Stimulated activated CD8-positive, alpha-beta memory T cell treated with anti-CD3 and anti-CD28 coated beads, Interleukin-12 subunit alpha, Interleukin-12 subunit beta, amount 100 ng/mL, for 1 hour (primary cell): ENCODE measurements at places on chromosomes 1 and 21.

DNA sequence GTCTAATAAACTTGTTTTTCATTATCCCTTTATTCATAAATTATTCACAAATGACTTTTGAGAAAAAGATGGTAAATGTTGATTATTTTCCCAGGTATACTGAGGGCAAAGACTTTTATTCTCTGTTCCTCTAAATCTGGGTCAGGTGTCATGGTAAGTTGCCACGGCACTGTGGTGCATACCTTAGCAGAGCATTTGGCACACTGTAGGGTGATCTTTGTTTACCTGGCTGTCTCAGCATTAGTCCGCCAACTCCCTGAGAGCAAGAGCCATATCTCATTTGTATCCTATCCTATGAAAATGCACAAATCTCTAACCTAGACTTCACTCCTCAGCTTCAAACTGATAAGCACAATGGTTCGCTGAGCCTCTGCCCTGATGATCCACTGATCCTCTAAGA, 24.9 kb downstream of the GDAP2 start:
- DNase-seq, result no peak

- no peak for DNase-seq
Observed at GRCh38 chr1:237166593-237167101, 124.7 kb downstream of the RYR2 start.

DNA sequence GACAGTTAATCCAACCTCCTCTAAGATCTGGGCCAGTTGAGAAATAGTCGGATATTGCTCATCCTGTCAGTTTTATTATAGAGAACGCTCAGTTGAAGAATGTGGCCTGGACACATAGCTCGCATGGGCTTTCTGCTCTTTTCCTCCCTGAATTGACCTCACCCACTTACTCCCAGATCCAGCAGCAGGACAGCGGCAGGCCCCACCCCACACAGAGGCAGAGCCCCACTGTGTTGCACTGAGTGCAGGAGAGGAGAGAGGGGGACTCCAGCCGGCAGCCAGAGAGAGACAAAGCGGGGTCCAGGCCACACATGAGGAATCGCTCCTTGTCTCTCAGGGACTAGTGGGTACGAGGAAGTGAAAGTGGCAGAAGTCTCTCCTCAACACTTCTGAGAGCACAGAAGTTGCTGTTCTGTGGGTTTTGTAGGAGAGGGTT, 78.6 kb downstream of the LAMC1 start:
- DNase-seq, result no peak

DNA sequence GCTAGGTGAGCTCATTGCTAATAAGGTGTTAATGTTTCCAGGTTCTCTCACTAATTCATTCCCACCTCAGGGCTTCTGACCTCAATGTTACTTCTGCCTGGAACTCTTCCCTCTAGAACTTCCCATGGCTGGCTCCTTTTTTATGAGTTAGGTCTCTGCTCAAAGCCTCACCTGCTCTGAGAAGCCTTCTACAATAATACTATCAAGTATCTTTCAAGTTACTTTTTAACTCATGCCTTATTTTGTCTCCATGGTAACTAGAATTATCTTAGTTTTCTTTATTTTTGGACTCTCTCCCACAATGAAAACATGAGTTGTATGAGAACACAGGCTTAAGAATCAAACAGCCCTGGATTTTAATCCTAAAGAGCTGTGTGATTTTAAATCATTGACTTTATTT, 3.5 kb upstream of the C1orf52 start:
- no peak for DNase-seq

DNA sequence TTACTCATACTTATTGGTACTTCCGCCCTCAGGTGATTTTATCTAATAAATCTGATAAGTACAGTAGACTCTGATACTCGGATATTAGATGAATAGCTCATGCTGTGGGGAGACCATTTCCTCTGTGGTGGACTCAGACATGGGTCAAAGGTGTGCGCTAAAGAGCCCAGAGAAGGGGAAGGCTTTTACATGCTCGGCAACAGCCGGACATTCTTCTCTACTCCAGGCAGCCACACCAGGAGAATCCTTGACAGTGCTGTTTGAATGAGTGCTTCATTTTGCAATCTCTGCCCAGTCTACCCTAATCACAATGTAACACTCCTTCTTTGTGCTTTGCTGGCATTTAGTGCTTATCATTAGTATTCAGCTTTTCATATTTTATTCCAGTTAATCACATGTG, 322.2 kb upstream of the USP25 start:
- no peak for DNase-seq

DNA sequence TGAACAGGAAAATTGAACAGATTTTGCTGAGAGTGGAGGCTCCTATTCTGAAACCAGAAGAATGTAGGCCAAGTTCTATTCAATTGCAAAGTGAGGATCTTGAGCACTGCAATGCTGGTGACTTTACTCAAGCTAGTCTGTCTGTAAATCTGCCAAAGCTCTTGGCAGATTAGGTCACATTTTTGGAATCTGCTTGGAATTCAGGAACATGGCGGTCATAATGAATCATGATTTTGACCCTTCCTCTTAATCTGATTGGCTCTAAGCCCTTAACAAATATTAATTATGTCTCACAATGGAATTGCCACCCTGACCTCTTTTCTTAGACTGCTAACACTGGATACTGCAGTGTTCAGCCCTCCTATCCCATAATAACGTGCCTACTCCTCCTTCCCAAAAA, 7.2 kb upstream of the GNG12 start:
- no peak for DNase-seq

- no peak for DNase-seq
Observed at GRCh38 chr1:2784854-2785630, 16.5 kb downstream of the TTC34 start.

- DNase-seq, result no peak
Observed at GRCh38 chr1:70874063-70874462, 173.6 kb downstream of the PTGER3 start.

DNA sequence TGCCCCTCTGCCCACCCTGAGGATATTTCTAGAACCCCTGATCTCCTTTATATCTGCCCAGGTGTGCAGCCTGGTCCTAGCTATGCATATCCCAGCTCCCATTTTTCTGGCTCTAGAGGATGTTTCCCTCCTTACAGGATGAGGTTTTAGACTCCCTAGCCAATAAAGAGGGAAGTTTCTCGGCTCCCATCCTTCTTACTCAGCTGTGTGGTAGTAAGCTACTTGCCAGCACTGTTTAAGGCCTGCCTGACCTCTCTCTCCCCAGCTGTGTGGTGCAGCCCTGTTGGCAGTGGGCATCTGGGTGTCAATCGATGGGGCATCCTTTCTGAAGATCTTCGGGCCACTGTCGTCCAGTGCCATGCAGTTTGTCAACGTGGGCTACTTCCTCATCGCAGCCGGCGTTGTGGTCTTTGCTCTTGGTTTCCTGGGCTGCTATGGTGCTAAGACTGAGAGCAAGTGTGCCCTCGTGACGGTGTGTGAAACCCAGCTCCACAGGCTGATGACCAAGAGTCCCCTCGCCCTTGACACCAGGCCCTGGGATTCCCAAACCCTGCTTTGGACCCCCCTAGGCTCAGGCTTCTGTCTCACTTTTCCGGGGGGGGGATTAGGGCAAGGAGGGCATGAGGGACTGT, 7.8 kb upstream of the P3R3URF start:
- DNase-seq, result no peak

DNA sequence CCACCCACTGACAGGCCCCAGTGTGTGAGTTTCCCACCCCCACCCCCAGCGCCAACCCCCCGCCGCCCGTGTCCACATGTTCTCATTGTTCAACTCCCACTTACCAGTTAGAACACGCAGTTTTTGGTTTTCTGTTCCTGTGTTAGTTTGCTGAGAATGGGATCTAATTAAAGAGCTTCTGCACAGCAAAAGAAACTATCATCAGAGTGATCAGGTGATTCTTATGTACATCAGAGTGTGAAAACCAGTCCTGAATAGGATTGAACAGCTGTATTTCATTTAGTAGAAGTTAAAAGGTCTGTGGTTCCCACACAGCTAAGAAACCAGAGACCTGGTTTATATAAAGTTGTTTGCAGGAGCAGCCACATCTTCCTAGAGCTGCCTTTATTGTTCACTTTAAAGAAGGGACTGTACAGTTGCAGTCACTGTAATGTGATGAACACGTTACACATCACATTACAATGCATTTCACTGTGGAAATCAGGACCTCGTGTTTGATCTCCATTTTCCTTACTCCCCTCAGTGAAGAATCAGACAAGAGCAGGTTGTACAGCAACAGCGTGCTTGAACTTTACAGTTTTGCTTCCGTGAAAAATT, 1.2 kb downstream of the GBP6 start:
- DNase-seq, result no peak

DNA sequence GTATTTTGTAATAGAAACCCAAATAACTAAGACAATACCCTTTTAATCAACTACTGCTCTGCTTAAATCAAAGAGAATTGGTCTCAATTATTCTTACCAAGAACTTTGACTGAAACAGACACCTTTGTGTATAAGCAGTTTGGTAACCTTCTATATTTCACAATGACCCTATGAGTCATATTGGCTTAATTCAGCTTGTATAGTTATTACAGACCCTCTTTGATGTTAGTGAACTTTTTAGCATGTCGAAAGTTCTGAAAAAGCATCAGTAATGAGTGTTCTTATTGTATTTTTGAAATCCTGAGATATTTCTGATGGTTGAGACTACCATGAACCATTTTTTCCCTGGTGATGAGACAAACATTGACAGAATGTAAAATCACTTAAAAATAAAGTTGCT, 43.3 kb upstream of the RABGAP1L start:
- DNase-seq, result no peak

GRCh38 chr1:181139631-181140061, 51.1 kb downstream of the IER5 start:
- DNase-seq, result no peak

DNA sequence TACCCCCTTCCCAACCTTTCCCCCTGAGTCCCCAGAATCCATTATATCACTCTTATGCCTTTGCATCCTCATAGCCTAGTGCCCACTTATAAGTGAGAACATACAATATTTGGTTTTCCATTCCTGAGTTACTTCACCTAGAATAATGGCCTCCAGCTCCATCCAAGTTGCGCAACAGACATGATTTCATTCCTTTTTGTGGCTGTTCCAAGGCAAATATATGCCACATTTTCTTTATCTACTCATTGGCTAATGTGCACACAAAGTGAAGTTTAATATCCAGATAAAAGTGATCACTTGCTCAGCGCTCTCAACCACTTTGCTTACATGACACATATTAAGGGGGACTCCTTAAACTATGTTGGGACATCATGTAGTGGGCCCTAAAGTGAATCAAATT, 72.4 kb upstream of the TIAM1 start:
- no peak for DNase-seq

- no peak for DNase-seq
Observed at GRCh38 chr1:177354247-177354646, 183.5 kb downstream of the BRINP2 start.

DNA sequence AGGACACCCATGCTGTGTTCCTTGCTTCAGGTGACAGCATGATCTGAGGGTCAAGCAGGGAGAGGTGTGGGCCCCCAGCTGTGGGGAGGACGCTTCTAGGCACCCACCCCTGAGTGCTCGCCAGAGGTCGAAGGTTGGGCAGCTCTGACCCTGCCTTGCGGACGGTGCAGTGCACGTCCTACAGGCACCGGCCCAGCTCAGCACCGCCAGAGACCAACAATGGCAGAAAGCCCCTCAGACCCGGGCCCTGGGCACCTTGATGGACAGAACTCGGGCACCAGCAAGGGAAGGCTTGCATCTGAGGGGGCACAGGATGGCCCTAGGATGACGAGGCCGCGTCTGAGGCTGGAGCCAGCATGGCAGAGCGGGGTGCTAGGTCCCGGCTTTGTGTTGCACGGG, 24.7 kb downstream of the NADK start:
- DNase-seq, result no peak

GRCh38 chr1:51344602-51345299, 14.4 kb upstream of the TTC39A start:
- DNase-seq, result no peak

GRCh38 chr1:232554409-232554808, 75.5 kb downstream of the SIPA1L2 start:
- no peak for DNase-seq

GRCh38 chr1:192010406-192010805, 147.9 kb upstream of the RGS18 start:
- DNase-seq, result no peak

DNA sequence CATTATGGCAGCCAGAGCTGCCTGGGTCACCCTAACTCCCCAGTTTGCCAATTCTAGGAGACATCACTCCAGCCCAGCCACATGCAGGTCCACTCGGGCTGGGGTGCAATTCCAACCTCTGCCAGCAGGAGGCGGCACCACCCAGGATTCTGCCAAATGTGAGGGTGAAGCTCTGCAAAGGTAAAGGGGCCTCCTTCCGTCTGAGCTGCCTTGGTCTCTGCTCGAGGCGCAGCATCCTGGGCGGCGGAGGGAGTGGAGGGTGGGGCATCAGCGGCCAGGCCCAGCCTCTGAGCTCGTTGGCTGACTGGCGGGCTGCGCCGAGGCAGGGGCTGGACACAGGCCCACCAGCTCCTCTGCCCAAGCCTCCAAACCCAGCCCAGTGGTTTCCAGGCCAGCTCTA, 63.8 kb downstream of the ARHGEF16 start:
- DNase-seq, result no peak

DNA sequence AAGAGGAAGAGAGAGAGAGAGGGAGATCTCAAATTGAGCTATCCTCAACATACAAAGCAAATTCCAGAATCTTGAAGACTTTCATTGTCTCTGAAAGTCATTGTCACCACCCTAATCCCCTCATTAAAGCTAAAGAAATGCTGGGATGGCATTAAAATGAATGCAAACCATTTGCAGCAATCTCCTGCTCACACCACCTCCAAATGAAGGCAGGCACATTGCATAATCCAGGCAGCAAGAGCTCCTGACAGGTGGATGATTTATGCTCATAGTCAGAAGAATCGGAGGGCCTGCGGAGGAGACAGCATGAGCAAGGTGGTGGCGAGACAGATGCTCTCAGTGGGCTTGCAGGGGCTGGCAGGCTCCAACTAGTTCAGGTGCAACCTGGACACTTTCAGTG, 90.2 kb downstream of the ESRRG start:
- DNase-seq, result no peak

DNA sequence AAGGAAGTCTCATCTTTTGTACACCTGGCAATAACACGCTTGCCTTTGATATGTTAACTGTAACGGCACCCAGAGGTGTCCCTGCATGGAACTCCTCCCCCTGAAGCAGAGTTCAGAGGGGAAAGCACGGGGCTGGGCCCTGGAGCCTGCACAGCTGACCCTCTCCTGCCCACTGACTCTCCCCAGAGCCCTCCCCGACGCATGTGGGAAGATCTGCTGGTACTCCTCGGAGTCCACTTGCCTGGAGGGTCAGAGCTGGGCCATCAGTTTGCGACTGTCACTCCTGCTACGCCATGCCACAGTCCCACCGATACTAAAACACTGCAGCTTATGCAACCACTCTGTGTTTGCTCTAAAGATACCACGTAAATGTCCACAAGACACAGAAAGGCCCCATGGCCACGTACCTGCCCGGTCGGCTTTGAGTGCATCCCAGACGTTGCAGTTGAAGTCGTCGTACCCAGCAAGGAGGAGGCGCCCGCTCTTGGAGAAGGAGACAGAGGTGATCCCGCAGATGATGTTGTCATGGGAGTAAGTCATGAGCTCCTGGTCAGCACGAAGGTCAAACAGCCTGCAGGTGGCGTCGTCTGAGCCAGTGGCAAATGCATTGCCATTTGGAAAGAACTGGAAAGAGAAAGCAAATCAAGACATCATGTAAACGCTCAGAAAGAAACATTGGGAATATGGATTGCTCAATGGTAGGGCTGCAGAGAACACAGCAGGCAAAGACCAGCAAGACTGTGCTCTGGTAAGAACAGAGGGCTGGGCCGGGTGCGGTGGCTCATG, 10.6 kb upstream of the NADK start:
- DNase-seq, result no peak
